ENCODE measurements at places on chromosomes 5 and 9.

GRCh38 chr5:167514461-167514860 is 777.0 kb upstream of the WWC1 start:
- no peaks in the 10 kb centered on the region for H3K36me3 ChIP-seq
- H3K4me1 ChIP-seq, result no peaks in the 10 kb centered on the region
- H3K27me3 ChIP-seq, result no peaks in the 10 kb centered on the region
- H3K27ac ChIP-seq, result no peak overlapping the region

DNA sequence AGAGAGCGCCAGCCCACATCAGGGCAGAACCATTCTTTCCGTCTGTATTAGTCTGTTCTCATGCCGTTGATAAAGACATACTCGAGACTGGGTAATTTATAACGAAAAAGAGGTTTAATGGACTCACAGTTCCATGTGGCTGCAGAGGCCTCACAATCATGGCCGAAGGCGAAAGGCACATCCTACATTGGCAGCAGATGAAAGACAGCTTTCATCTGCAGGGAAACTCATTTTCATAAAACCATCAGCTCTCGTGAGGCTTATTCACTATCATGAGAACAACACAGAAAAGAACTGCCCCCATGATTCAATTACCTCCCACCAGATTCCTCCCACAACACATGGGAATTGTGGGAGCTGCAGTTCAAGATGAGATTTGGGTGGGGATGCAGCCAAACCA is 4.7 kb upstream of the FSD1L start:
- no peaks in the 10 kb centered on the region for H3K27me3 ChIP-seq
- H3K4me1 ChIP-seq, result peaks cover 36% of the 10 kb centered on the region
- H3K4me3 ChIP-seq, result no peak overlapping the region
- no peaks in the 10 kb centered on the region for H3K36me3 ChIP-seq

DNA sequence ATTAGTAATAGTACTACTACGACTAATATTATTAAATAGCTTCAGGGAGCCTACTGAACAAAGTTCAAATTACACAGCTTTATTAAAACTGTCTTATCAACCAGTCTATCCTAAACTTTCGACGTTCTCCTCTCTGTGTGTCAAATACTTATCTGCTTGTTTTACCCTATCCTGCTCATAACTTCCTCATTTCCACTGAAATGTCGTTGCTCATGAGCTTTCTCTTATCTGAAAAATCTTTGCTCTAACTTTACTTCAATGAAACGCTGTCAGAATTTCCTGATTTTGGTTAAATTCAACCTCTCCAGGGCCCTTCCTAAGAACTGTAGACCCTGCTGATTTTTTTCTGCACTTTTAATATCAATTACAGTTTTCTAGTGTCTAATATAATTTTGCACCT is 1431.0 kb upstream of the WWC1 start:
- no peak overlapping the region for H3K27ac ChIP-seq
- H3K27me3 ChIP-seq, result no peaks in the 10 kb centered on the region
- no peaks in the 10 kb centered on the region for H3K4me1 ChIP-seq
- no peak overlapping the region for H3K4me3 ChIP-seq

DNA sequence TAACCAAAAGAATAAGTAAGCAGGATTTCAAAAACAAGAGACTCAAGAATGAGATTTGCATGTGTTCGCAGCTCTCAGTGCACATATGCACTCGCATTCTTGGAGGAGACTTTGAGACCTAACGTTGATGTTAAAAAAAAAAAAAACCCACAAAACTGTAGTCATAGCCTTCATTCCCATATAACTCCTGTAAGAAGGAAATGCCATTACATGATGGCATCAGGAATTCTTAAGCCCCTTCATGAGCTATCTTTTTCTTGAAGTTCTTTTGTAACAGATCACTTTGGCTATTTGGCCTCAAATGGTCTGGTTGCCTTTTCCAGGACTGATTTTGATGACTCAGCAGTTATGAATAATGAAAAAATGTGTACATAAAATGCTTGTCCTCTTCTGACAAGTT is 113.8 kb downstream of the ALDH1A1 start:
- no peak for DNase-seq
- no peaks in the 10 kb centered on the region for H3K4me1 ChIP-seq
- H3K27me3 ChIP-seq, result no peaks in the 10 kb centered on the region
- no peaks in the 10 kb centered on the region for H3K36me3 ChIP-seq
- no peak overlapping the region for H3K27ac ChIP-seq

DNA sequence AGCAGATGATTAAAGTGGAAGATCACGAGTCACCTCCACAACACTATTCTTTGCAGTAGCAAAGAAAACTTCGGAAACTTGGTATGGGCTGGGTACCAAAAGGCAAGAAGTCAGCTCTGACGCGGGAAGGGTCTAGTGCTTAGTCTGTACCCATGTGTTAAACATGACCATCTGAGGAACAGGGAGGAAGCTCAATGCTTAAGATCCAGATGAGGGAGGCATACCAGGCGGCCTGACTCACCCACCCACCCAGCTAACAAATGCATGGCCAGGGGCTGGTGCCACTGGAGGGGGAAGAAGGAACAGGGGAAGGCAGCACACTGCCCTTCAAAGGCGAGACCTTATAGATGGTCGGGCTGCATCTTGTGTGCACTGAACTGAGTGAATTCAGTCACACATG is 41.8 kb downstream of the CAMSAP1 start:
- DNase-seq, result no peak
- peaks cover 46% of the 10 kb centered on the region for H3K36me3 ChIP-seq
- no peaks in the 10 kb centered on the region for H3K27me3 ChIP-seq
- H3K4me1 ChIP-seq, result peaks cover 17% of the 10 kb centered on the region
- H3K27ac ChIP-seq, result no peak overlapping the region
- no peak overlapping the region for H3K4me3 ChIP-seq

DNA sequence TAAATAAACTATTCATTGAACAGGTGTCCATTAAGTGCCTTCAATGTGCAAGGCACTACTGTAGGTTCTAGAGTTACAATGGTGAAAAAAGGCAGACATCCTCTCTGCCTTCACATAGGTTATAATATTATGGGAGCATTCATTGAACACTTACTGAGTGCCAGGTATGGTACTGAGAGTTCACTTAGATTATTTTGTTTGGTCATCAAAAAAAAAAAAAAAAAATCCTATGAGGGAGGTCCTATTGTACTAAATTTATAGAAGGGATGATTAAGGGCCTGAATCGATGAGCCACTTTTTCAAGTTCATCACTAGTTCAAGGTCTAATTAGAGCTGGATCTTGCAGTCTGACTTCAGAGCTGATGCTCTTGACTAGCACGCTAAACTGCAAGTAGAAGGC is 22.8 kb upstream of the PANK3 start:
- no peak overlapping the region for H3K4me3 ChIP-seq
- no peak overlapping the region for H3K27ac ChIP-seq
- no peaks in the 10 kb centered on the region for H3K36me3 ChIP-seq
- no peaks in the 10 kb centered on the region for H3K27me3 ChIP-seq
- H3K4me1 ChIP-seq, result no peaks in the 10 kb centered on the region

- H3K4me1 ChIP-seq, result no peaks in the 10 kb centered on the region
- no peaks in the 10 kb centered on the region for H3K36me3 ChIP-seq
- no peaks in the 10 kb centered on the region for H3K27me3 ChIP-seq
- no peak overlapping the region for H3K4me3 ChIP-seq
These were observed 118.0 kb downstream of the ESM1 start for GRCh38 chr5:54867310-54867944.

DNA sequence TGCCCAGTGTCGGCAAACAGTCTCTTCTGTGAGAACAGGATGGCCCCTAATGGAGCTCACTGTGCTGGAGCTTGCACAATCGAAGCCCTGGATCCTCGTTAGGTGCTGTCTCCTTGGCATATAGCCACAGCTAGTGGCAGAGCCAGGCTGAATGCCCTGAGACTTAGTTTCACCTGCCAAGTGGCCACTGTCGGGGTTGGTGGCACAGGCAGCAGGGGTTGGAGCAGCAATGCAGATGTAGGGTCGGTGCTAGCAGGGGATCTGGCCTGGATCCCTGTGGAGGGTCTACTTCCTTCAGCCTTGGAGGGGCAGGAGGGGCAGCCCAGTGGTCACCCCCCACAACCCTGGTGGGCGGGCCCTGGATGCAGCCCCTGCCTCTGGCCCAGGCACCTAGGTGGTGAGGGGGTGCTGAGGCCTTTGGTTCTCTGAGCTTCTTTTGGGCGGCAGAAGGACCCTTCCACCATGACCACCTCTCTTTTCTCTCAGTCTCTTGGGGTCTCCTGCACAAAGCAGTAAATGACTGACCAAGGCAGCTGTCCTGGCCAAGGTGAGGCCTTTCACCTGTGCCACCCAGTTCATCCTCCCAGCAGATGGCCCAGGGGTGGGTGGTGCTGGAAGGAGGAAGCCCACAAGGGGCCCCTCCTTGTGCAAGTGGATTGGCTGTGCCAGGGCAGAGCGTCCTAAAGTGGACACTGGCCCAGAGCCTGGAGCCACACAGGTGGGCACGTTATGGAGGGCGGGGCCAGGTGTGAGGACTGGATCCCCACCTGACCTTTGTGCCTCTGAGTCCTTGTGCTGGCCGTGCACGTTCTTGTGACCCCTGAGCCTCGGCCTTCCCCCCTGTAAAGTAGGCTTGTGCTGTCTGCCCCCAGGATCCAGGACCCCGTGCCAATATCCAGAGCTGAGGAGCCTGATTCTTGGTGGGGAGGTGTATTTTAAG is 44.8 kb downstream of the PHF2 start:
- H3K27me3 ChIP-seq, result no peaks in the 10 kb centered on the region
- no peak for DNase-seq
- H3K27ac ChIP-seq, result no peak overlapping the region
- H3K4me1 ChIP-seq, result peaks cover 26% of the 10 kb centered on the region

GRCh38 chr9:18479405-18479804 is 5.5 kb downstream of the ADAMTSL1 start:
- no peak overlapping the region for H3K27ac ChIP-seq
- no peaks in the 10 kb centered on the region for H3K36me3 ChIP-seq
- no peak overlapping the region for H3K4me3 ChIP-seq
- no peaks in the 10 kb centered on the region for H3K27me3 ChIP-seq
- DNase-seq, result no peak

DNA sequence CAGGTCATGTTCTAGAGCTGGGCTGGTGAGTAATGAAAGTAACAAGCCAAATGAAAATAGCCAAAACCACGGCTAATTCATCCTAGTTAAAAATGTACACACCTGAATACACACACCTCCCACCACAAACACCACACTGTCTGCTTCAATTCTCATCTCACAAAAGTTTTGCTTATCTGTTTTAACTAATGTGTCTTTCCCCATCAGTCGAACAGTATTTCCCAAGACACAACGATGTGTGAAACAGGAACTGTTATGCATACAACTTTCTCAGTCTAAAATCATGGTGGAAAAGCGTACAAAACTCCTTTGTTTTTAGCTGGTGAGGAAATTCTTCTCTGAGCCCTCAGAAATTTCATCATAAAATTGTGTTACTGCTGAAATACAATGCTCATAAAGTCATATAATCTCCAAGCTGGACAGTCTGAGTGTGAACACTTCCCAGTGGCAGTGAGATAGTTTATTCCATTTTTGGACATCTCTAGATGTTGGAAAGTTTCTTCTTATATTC is 242.4 kb downstream of the EFNA5 start:
- H3K27me3 ChIP-seq, result no peaks in the 10 kb centered on the region
- peaks cover 7% of the 10 kb centered on the region for H3K36me3 ChIP-seq
- H3K27ac ChIP-seq, result no peak overlapping the region
- no peak for DNase-seq
- H3K4me3 ChIP-seq, result no peak overlapping the region

DNA sequence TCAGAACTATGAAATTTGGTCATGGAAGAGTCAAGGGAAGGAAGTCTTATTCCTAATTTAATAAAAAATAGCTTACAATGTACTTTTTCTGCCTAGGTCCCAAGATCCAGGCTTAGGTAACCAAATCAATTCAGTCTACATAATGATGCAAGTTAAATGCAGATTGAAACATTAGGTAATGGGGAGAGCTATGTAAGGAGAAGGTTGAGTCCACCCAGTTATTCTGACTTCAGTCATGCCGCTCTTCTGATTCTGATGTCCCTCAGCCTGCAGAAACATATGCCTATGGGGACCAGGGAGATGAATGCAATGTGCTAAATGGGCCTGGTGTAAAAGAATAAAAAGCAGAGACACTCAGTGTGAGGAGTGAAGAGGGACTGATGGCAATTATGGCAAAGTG is 63.9 kb downstream of the MAMDC2 start:
- no peaks in the 10 kb centered on the region for H3K27me3 ChIP-seq
- H3K4me1 ChIP-seq, result no peaks in the 10 kb centered on the region
- H3K36me3 ChIP-seq, result no peaks in the 10 kb centered on the region

GRCh38 chr9:107118863-107119624 is 164.0 kb upstream of the RAD23B start:
- no peak overlapping the region for H3K4me3 ChIP-seq
- H3K36me3 ChIP-seq, result no peaks in the 10 kb centered on the region
- DNase-seq, result no peak
- no peaks in the 10 kb centered on the region for H3K4me1 ChIP-seq
- no peaks in the 10 kb centered on the region for H3K27me3 ChIP-seq

DNA sequence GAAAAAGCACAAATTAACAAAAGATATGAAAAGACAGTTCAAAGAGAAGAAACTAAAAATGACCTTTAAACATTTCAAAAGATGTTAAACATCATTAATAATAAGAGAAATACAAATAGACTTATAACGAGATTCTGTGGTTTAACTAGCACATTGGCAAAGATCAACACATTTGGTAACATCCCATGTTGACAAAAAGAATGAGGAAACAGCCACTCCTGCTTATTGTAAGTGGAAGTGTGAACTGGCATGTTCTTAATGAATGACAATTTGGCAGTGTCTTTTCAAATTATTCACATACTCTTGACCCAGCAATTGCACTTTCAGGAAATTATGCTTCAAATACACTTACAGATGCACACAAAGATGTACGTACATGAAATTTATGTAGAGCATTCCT is 176.3 kb downstream of the TLE1 start:
- H3K4me1 ChIP-seq, result no peaks in the 10 kb centered on the region
- H3K27me3 ChIP-seq, result no peaks in the 10 kb centered on the region
- H3K4me3 ChIP-seq, result no peak overlapping the region
- DNase-seq, result no peak
- no peak overlapping the region for H3K27ac ChIP-seq
- no peaks in the 10 kb centered on the region for H3K36me3 ChIP-seq

DNA sequence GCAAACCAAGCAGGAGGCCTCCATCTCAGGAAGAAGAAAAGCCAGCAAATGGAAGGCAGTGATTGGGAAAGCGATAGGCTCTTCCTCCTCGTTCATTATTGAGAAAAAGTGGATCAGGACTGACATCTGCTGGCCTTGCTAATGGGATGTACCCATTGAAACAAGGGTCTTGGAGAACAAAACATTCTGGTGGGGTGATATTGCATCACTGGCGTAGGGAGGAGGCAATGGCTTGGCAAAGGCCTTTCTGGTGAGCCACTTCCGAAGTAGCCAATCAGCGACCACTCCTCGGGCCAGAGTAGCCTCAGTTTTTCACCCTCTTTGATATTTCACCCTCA is 86.7 kb upstream of the NFIB start:
- no peaks in the 10 kb centered on the region for H3K27me3 ChIP-seq
- no peak for DNase-seq
- no peaks in the 10 kb centered on the region for H3K36me3 ChIP-seq

- no peak overlapping the region for H3K27ac ChIP-seq
- peaks cover 4% of the 10 kb centered on the region for H3K4me1 ChIP-seq
- no peak overlapping the region for H3K4me3 ChIP-seq
These were observed 14.2 kb upstream of the PHF2 start for GRCh38 chr9:93562157-93562556.

DNA sequence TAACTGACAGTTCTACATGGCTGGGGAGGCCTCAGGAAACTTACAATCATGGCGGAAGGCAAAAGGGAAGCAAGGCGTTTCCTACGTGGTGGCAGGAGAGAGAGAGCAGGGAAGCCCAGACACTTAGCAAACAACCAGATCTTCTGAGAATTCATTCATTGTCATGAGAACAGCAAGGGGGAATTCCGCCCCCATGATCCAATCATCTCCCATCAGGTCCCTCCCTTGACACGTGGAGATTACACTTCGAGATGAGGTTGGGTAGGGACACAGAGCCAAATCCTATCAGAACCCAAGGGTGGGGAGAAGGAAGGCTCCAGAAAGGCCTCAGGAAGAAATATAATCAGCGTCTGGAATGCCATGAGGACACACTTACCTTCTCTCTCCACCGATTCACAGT is 34.3 kb downstream of the KIF4B start:
- no peaks in the 10 kb centered on the region for H3K36me3 ChIP-seq
- no peaks in the 10 kb centered on the region for H3K27me3 ChIP-seq
- DNase-seq, result no peak
- H3K4me3 ChIP-seq, result no peak overlapping the region

Measured in esophagus squamous epithelium (tissue), 5 donors.